ENCODE measurements at places on chromosomes 7 and 10.

GRCh38 chr10:35794703-35795102 is 152.6 kb upstream of the FZD8 start:
- no peak for DNase-seq

- DNase-seq, result no peak
Measured at GRCh38 chr10:5542100-5542499, 17.3 kb downstream of the CALML3 start.

DNA sequence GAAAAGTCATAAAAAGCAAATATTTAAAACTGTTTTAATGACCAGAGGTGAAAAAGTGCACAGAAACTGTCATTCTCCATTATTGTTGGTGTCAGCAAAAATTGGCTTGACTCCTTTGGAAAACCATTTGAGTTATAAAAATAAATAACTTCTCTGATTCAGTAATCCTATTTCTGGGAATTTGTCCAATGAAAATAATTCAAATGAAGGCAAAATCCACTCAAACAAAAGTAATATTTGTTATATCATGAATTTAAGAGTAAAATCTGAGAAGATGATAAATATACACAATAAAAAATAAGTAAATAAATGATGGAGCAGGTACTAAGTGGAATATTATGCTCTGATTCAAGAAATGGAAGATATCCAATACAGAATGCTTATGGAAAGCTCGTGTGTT is 326.6 kb upstream of the KLF6 start:
- DNase-seq, result no peak

DNA sequence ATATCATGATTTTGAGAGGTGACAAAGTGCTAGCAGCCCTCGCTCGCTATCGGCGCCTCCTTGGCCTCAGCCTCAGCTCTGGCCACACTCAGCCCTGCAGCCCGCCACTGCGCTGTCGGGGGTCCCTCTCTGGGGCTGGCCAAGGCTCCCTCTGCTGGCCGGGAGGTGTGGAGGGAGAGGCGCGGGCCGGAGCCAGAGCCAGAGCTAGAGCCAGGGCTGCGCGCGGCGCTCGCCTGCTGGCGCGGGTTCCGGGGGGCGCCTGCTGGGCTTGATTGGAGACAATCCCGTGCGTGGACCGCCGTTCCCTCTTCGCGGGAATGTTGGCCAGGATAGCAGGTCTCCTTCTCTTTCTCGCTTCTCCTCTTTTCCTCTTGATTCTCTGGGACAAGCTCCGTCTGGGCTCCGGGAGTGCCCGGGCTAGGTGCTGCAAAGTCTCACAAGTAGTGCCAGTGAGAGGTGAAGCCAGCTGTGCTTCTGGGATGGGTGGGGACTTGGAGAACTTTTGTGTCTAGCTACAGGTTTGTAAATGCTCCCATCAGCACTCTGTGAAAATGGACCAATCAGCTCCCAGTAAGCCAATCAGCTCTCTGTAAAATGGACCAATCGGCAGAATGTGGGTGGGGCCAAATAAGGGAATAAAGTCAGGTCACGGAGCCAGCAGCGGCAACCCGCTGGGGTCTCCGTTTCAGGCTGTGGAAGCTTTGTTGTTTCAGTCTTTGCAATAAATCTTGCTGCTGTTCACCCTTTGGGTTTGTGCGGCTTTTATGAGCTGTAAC is 43.4 kb upstream of the ELMO1 start:
- DNase-seq, result no peak

- no peak for DNase-seq
Measured at GRCh38 chr10:3452173-3452626, 279.6 kb upstream of the PITRM1 start.

- DNase-seq, result no peak
Measured at GRCh38 chr10:82190432-82191260, 315.7 kb downstream of the NRG3 start.
